ENCODE measurements at places on chromosomes 1 and 21.

DNA sequence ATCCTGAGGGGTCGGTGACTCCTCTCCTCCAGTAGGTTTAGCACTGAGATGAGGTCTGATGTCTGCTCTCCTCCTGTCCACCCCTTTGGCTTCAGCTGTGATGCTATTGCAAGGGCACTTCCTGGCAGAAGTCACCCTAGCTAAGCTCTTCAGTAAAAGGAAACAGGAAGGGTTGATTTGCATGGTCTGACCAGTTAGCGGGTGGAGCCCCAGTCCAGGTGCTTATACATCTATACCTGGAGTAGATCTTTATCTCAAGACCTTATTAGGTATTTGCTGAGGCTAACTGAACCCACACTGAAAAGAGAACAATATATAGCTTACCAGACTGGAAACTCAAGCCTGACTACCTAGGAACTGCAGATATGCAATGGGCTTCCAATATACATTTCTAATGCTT, 28.9 kb upstream of the NFASC start:
- no peak for DNase-seq

- DNase-seq = no peak
Observed at GRCh38 chr21:46083791-46084561, 13.9 kb upstream of the COL6A2 start.

- DNase-seq = peak; percentile 13
Observed at GRCh38 chr1:10824821-10825540, 28.5 kb upstream of the CASZ1 start.

DNA sequence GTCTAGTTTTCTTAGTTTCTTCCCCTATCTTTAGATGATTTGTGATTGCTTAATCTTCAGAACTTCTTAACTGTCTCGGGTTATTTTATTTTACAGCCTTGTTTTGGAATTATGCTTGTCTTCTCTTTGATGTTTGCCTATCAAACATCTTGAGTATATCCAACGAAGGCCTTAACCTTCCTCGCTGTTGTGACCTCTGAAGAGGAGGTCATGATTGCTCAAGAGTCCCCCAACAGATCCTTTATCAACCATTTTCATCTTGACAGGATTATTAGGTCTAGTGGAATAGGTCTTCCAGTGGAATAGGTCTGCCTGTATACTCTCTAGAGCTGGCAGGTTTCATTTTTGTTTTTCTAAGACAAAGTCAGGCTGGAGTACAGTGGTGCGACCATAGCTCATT, 45.7 kb downstream of the UBE4B start:
- DNase-seq = no peak

DNA sequence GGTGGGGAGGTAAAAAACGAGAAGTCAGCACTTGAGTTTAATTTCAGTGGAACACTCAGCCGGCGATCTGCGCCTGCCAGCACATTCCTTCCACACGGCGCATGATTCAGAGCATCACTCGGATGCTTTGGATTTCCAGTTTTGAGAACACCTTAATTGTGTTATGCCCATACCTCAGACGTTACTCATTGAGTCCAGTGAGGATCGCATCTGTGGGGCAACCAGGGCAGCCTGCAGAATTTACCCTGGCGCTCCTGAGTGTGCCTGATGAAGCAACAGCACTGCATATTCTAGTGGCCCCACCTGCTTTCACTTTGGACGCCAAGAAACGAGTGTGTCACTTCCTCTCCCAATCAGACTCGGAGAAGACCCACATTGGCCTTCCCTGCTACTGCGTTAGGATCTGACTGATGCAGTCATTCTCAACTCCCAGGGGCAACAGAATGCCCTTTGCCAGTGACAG, 19.9 kb downstream of the FAM89A start:
- no peak for DNase-seq

DNA sequence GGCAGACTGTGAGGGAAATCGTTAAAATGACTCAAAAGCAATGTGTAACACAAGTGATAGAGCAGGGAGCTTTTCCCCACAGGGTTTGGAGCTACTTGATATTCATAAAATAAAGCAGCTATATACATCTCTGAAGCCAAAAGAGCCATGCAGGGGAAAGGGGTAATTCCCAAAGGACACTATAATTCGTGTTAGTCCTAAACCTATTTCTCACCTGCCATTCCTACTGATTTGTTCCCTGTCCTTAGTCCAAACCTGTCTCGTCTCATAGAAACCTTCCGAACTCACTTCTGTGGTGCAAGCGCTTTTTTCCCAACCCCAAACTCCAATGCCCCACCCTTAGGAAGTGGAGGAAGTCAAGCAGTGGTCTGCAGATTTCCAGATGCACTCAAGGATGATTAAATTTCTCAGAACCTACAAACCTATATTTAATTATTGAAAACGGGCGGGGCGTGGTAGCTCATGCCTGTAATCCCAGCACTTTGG, 946 bp upstream of the HNRNPR start:
- DNase-seq = peak; percentile 45

DNA sequence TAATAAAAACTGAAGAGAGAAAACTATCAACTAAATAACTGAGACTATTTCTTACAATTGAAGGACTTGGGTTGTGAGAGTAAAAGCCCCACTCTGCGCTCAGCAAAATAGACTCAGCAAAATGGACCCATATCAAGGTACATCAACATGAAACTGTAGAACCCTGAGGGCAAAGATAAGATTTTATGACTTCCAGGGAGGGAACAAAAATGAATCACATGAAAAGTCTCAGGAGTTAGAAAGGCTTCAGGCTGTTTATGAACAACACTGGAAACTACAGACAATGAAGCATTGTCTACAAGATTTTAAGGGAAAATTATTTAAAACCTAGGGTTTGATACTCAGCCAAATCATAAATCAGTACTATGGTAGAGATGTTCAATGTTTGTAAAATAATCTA, 434.3 kb downstream of the PTPRC start:
- DNase-seq = no peak

DNA sequence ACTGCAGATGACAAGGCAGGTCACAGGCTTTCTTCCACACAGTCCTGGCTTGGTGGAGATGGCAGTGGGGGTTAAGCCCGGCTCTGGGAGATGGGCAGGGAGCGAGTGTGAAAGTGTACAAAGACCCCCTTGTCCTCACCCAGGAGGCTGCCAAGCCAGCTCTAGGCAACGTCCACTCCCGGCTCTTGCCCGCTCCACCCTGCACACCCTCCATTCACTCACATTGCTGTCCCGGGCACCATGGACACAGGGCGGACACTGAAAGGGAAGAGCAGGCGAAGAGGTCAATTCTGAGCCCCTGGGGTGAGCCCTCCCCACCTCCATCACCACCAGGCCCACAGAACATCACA, 8.9 kb downstream of the COL16A1 start:
- no peak for DNase-seq

GRCh38 chr1:24619376-24619775, 23.7 kb upstream of the SRRM1 start:
- DNase-seq = no peak

Data from BE2C (cell line).